ENCODE measurements at places on chromosomes 7 and 10.

DNA sequence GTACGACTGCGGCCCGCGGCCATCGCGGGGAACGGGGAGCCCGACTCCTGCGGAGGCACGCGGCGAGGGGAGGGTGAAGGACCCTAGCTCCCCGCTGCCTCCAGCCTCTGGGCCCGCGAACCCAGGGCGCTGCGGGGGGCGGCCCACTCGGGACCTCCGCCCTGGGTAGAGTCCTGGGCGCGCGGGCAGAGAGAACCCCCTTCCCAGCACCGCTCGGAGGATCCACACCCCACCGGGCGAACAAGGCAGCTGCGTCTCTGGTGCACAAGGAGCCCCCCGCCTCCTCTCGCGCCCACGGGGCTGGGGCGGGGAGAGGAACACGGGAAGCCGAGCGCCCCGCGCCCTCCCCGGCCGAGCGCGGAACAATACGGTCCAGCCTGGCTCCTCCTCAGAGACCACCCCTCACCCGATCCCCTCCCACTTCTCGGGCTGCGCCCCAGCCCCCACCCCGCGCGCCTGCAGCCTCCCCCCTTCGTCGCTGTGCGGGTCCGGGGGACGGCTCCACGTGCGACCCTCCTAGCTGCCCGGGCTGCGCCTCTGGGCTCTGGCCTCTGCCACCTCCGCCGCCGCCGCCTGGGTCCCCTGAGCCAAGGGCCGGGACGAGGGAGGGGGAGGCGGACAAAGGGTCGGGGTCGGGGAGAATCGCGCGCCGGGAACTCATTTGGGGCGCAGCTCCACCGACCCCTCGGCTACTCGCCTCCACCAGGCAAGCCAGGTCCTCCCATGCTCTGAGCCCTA lies at the start of gene WDR86:
Gene WDR86 (minus strand): TSS at position 372 of the 738 bp plus-strand sequence. CDS start 449 bp downstream, outside the sequence.
- no peaks in the 10 kb centered on the region for H3K36me3 ChIP-seq
- peaks cover 52% of the 10 kb centered on the region for H3K27me3 ChIP-seq

GRCh38 chr7:39851466-39852045 lies 98.5 kb upstream of the CDK13 start:
- DNase-seq: no peak
- H3K36me3 ChIP-seq: no peaks in the 10 kb centered on the region

DNA sequence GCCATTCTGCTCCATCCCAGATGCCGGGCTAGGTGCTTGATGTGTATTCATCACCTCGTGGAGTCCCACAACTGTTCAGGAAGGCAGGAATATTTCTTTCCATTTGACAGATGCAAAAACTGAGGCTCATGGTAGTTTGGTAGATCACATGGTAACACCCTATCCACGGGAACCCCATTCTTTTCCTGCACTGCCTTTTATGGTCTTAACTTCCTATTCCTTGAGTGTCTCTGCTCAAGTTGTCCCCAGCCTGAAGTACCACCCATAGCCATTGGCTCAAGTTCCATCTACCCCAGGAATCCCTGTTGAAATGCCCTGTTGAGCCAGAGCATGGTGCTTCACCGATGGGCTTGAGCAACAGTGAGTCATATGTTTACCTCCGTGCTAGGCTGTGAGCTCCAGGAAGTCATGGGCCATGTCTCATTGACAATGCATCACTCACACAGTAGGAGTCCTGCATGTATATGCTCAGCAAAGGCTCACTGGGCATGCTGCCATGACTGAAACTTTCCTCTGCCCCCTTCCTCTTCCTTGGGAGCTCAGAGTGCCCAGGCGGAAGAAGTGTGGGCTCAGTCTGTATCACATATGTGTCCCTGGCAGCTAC lies 71.7 kb upstream of the ADAM12 start:
- H3K27ac ChIP-seq: no peak overlapping the region
- DNase-seq: no peak

GRCh38 chr7:890868-891267 lies 14.5 kb downstream of the GET4 start:
- DNase-seq: no peak
- H3K4me3 ChIP-seq: no peak overlapping the region
- no peak overlapping the region for H3K27ac ChIP-seq
- no peaks in the 10 kb centered on the region for H3K27me3 ChIP-seq
- peaks cover 52% of the 10 kb centered on the region for H3K36me3 ChIP-seq

DNA sequence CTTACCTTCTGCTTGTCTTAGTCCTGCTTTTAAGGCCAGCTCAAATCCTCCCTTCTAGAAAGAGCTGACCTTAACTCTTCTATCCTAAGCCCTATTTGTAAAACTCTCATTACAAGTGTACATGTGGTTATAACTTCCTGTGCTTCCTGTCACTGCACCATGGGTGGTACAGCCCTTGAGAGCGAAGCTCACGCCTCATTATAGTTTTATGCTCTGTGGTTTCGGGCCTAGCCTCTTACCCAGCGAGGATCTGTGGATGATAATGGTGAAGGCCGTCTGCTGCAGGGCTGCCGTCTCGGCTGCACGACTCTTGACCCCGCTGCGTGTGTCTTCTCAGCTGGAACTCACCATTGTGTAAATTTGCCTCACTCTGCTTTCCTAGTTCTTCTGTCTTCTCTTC lies 74.6 kb downstream of the CUL1 start:
- peak overlapping the region; percentile 77 for H3K27ac ChIP-seq
- DNase-seq: peak; percentile 40
- H3K27me3 ChIP-seq: no peaks in the 10 kb centered on the region
- peaks cover 26% of the 10 kb centered on the region for H3K4me1 ChIP-seq

DNA sequence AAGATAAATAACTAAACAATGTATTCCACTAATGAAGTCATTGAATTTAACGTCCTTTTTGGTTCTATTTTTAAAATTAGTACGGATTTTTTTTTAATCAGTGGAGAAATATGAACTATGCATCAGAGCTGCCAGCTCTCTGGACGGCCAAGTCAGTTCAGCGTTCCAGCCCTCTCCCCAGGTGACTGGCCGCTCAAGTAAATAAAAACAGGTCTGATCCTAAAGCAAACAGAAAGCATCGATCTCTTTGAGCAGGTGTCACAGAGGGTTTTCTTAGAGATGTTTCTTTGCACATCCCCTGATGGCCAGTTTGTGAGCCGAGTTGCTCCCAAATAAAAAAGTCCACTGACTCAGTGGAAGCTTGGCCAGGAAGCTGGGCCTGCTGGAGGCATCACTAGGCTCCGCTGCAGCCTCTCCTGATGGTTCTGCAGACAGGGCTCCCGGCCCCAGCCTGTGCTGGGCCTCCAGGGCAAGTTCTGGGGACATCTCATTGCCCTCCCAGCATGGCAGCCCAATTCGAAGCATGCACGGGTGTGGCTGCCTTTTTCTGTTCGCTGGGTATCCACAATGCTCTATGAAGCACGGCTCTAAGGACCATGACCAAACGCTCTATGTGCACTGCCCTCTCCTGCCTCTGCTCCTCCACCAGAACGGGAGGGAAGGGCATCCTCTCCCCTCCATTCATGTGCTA lies 74.7 kb upstream of the PPP2R2D start:
- H3K27ac ChIP-seq: no peak overlapping the region
- H3K36me3 ChIP-seq: no peaks in the 10 kb centered on the region
- DNase-seq: no peak
- H3K27me3 ChIP-seq: no peaks in the 10 kb centered on the region
- H3K4me1 ChIP-seq: no peaks in the 10 kb centered on the region
- no peak overlapping the region for H3K4me3 ChIP-seq
